ENCODE measurements at places on chromosomes 16 and 17.

GRCh38 chr16:66008136-66008535 is 358.4 kb upstream of the CDH5 start:
- DNase-seq: no peak

DNA sequence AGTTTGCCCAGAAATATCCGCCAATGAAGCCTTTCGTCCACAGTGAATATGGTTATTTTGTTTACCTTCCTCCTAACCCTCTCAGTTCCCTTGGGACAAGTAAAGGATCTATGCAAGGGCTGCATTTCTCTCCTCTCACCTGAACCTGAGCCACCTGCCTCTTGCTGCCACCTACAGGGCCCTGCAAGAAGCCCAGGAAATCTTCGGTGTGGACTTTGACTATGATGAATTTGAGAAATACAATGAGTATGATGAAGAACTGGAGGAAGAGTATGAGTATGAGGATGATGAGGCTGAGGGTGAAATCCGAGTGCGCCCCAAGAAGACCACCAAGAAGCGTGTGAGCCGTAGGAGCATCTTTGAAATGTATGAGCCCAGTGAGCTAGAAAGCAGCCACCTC is 14.0 kb downstream of the SUPT6H start:
- DNase-seq: no peak

GRCh38 chr17:34051046-34051445 is 204.0 kb upstream of the CCL2 start:
- no peak for DNase-seq

GRCh38 chr17:17141860-17142552 is 64.1 kb downstream of the PLD6 start:
- DNase-seq: no peak

- no peak for DNase-seq
Measured at GRCh38 chr17:65155622-65156021, 18.5 kb downstream of the RGS9 start.

- no peak for DNase-seq
Measured at GRCh38 chr16:52861614-52862022, 191.1 kb downstream of the CHD9NB start.

DNA sequence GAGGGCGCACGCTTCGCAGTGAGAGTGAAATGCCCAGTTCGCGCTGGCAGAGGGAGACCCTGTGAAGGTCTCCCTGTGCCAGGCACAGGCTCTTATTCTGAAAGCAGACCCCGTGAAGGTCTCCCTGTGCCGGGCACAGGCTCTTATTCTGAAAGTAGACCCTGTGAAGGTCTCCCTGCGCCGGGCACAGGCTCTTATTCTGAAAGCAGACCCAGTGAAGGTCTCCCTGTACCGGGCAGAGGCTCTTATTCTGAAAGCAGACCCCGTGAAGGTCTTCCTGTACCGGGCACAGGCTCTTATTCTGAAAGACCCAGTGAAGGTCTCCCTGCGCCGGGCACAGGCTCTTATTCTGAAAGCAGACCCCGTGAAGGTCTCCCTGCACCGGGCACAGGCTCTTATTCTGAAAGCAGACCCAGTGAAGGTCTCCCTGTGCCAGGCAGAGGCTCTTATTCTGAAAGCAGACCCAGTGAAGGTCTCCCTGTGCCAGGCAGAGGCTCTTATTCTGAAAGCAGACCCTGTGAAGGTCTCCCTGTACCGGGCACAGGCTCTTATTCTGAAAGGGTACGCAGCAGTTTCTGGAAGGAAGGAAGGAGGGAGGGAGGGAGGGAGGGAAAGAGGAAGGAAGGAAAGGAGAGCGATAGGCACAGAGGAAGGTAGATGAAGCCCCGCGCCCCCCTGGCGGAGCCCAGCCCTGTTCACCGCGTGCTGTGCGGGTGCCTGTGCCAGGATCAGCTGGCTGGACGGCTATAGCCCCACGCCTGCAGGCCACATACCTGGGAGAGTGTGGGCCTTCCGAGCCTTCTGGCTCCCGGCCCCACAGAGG is 55.3 kb downstream of the WDR45B start:
- DNase-seq: peak; percentile 69

DNA sequence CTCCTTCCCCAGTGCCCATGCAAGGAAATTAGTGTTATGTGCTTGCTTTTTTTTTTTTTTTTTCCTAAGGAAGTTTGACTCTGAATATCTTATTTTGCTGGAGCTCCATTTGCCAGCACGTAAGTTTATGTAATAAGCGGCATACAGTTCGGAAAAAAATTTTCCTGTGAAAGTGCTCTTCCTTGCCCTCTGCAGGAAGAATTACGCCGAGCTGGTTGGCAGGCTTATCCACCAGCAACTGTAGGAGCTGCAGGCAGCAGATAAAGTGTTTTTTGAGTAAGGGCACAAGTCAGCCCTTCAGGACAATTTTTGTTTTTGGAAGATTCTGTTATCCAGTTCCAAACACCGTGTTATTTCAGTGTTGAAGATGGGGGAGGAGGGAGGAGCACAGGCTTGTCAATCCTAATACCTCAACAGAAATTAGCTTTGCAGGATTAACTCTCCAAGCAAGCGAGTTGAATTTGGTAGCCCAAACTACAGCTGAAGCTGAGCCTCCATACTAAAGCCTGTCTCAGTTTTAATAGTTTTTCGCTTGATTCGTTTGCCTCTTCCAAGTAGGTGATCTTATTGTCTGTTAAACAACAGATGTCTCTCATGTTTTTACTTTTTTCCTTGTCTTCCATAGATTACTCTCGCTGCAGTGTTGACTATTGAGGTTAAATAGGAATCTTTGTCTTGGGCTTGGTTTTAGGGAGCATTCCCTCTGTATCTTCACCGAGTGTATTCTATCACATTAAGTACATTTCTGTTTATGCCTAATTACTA is 1.1 kb downstream of the SPECC1 start:
- DNase-seq: no peak

DNA sequence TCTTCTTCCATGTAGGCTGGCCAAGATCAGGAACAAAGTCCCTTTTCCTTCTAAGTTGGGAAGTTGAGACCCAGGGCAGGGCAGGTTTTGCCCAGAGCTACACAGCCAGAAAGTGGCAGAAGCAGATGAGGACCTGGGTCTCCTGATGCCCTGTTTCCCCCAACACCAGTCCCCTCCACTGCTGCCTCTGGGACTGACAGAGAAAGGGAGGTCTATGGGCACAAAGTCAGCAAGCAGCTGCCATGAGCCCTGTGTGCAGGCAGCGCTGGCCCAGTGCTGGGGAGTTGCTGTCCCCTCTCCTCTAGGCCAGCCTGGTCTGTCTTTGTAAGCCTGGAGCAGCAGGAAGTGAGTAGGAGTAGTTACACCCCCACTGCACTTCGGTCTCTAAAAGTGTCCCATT is 46.9 kb upstream of the NKD1 start:
- DNase-seq: no peak

DNA sequence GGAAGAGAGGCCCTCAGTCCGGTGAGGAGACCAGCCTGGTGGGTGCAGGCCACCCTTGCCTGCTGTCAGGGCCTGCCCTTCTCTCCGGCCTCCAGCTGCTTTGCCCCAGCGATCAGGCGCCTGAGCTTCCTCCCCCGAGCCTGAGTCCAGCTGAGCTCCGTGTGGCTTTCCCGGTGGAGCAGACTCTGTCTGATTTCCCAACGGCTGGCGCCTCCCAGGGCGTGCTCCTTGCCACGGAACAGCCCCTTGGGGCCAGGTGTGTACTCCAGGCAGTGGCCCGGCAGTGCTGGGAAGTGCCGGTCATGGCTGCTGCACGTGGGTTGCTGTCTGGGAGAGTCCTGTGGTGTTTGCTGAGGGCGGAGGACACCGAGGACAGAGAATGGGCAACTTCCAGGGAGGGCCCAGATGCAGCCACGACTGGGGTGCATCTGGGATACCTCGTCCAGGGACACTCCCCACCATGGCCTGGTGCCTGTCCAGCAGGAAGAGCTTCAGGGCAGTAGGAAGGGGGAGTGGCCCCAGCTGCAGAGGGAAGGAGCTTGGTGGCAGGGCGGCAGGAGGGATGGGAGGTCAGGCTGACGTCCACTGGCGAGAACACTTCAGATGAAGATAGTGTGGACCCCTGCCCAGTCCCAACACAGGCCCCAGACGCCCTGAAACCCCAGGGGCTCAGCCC is 22.5 kb downstream of the METRNL start:
- no peak for DNase-seq

GRCh38 chr17:22703204-22703603 is 1010.9 kb downstream of the KCNJ18 start:
- no peak for DNase-seq

DNA sequence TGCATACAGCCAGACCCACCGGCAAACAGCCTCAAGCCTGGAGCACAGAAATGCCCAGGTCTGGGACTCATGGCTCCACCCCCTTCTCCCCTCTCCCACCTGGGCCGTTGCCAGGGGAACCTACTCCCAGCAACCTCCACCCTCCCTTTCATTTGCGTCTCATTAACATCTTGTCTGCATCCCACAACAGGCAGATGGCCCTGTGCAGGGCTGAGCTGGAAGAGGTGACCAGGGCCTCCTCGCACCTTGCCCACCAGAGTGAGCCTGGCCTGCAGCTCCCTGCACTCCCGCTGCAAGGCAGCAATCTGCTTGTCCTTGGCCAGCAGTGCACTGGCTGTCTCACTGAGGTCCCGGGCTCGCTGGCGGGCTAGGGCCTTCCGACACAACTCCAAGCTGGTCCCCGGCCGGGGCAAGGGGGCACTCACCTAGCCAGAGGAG is 3.3 kb downstream of the TSPOAP1 start:
- no peak for DNase-seq

DNA sequence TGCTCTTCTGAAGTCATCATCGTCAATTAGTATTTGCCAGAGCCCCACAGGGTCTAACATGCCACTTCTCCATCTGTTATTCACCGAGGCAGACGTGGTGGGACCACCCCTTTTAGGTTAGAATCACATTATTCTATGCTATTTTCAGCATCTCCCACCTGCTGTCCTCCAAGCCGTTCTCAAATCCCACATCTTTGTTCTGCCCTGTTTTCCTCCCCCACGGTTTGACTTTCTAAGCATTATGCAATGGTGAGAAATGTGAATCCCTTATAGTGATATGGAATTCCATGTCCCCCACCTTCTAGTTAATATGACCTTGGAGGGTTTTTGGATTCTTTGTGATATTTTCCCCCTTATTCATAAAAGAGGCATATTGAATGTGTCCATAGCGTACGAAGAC is 634.1 kb upstream of the RBFOX1 start:
- DNase-seq: no peak

GRCh38 chr17:80758481-80759376 is 214.1 kb downstream of the RPTOR start:
- no peak for DNase-seq

GRCh38 chr16:75265911-75266701 is 14.7 kb upstream of the BCAR1 start:
- DNase-seq: no peak

GRCh38 chr16:10862438-10862837 is 14.6 kb upstream of the CIITA start:
- DNase-seq: no peak

GRCh38 chr16:3858801-3859200 is 21.7 kb downstream of the CREBBP start:
- DNase-seq: no peak

DNA sequence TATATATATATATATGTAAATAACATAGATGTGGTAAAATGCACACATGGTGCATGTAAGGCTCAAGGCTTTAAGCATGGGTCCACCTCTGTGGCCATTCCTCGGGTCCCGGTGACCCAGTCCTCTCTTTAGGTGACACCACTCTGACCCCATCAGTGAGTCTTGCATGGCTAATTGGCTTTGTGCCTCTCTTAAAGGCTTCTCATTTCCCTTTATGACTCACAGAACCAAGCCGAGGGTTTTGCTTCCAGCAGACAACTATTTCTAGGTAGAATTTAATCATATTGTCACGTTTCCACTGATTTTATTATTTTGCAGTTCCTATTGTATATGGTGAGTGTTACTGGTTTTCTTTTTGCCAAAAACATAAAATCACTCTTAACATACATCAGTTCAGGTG is 59.7 kb downstream of the PLCG2 start:
- no peak for DNase-seq

DNA sequence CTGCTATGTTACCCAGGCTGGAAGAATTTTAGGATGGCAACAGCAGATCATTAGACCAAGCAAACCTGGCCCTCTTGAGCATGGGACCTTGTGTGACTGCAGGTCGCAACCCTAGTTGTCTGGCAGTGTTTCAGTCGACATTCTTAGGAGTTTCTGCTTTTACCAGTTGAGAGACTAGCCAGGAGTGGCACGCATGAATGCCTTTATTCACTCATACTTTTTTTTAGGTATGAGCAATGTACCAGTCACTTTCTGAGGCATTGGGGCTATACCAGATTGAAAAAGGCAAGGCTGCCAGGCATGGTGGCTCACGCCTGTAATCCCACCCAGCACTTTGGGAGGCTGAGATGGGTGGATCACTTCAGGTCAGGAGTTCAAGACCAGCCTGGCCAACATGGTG is 28.2 kb upstream of the HAS3 start:
- no peak for DNase-seq

DNA sequence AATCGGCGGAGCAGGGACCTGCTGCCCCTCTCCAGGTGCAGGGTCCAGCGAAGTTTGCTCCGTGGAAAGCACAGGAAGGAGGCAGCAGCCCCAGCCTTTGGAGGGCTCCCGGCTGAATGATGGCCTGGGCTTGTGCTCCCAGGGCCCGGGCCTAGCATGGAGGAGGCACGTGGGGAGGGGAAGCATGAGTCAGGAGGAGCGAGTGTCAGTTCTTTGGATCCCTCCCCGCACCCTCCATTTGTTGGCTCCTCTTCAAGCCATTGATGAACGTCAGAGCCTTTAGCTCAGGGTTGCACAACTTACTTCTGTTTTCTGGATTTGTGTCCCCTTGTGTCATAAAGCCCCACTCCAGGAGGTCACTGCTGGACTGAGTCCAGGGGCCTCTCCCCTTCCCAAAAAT is 25.8 kb downstream of the TTYH2 start:
- DNase-seq: no peak

GRCh38 chr17:80879723-80880647 is 111.7 kb upstream of the CHMP6 start:
- DNase-seq: no peak
